ENCODE measurements at places on chromosomes 13 and 19.

- no peak for DNase-seq
Observed at GRCh38 chr19:46213806-46214205, 15.7 kb upstream of the IGFL1 start.

- no peak for DNase-seq
Observed at GRCh38 chr19:2497186-2497585, 21.3 kb downstream of the GADD45B start.

DNA sequence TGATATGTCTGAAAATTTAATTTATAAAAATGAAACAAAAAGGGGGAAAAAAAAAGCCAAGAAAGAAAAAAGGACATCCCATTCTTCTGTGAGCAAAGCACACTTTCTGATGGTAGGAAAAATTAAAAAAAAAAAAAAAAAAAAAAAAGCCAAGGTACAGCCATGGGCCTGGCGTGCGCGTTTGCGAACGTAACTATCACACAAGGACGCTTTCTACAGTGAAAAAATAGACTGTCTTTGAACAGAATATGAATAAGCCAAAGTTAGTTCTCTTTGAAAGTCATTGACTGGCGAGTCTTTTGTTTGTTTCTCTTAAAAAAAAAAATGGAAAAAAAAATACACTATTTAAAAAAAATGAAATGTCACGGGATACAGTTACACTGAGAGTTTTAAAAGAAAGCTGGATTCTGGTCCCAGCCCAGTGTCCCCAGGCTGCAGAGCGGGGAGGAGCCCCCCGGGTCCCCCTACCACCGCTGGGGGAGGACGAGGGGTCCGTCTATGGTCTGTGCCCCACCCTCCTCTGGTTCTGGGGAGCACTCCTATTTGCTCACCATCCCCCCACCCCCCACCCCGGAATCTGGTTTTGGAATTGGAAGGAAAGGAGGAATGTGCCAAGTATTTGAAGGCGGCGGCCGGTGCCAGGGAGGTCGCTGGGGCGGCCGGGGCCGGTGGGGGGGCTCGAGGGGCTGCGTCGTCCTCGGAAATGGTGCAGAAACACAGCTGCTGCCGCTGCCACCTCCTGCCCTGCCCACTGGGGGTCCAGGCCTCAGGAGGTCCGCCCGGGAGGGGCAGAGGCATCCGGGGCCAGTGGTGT is 134.5 kb downstream of the PTPRS start:
- no peak for DNase-seq

DNA sequence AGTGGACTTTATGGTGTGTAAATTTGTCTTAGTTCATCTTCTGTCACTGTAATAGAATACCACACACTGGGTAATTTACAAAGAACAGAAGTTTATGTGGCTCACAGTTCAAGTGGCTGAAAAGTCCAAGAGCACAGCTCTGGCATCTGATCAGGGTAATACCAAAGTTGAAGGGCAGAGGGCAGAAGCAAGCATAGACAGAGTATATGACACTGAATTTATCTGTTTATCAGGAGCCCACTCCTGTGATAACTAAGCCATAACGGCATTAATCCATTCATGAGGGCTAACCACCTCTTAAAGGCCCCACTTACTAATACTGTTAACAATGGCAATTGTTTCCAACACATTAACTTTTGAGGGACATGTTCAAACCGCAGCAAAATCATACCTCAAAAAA is 4.0 kb upstream of the RFXAP start:
- DNase-seq: no peak

GRCh38 chr13:50370303-50370950 is 355.2 kb downstream of the KCNRG start:
- DNase-seq: no peak

DNA sequence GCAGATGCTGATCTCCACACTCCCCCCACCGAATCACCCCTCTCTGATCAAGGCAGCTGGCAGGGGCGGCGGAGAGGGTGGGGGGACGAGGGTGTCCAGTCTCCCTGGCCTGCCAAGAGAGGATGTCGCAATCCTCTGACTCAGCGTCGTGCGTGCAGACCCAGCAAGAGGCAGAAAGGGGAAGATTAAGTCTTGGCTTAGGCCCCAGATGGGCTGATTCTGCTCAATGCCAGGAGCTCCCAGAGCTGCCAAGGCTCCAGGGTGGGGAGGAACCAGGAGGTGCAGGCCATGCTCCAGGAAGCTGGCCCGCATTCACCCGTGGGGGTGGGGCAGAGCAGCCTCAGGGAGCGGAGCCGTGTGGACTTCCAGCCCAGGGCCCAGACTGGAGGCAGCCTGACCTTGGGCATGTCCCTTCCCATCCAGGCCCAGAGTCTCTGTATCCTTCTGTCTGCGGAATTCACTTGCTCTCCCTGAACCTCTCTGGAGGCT is 6.6 kb upstream of the BCL3 start:
- DNase-seq: peak; percentile 98

DNA sequence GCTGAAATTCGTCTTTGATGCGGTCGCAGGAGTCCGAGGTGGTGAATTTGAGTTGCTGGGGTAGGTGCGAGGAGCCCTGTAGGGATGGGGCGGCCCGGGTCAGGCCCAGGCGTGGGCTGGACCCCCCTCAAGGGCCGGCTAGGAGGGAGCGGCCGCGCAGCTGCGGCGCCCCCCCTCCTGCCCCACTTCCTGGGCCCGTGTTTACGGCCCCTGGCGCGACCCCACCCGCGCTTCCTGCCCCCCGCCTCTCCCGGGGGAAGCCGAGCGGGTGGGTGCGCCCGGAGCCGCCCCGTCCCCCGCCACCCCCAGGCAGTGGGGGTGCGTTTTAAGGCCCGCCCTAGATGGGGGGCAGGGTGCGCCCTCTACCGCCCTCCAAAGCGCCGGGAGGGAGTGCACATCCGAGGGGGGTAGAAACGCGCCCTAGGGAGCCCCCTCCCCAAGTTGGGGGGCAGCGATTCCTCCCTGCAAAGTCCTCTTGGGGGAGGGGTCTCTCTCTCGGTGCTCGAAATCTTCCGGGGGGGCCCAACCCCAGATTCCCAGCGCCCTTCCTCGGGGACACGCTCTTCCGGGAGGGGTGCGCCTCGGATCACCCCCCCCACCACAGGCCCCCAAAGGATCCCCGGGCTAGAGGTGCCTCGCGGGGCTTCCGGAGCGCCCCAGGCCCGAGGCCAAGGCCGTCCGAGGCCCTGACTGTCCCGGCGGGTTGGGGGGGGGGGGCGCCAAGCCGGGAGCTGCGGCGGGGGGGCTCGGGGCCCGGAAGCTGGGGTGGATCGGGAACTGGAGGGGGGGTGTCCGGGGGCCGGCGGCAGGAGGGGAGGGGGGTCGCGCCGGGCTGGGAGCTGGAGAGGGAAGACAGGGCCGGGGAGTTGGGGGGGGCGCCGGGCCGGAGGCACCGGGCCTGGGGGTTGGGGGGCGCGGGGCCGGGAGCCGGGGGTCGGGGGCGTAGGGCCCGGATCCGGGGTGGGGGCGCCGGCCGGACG is 823 bp downstream of the TLE5 start:
- DNase-seq: peak; percentile 34

DNA sequence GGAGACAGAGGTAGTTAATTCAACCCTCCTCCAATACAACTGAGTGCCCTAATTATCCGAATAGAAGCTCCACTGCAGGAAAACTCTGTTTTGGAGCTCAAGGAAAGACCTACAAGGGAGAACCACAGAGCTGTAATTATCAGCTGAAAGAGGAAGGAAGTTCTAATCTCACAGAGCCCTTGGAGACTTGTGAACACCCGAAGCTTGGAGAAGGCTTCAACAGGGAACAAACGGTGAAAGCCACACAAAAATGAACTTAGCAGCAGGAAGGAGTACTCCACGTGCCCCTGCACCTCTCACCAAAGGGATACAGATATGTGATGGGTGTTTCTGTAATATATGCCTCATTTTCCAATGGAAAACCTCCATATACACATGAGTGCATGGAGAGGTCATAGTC is 61.1 kb downstream of the IRS2 start:
- no peak for DNase-seq

GRCh38 chr19:22616659-22617058 is 17.5 kb upstream of the ZNF492 start:
- DNase-seq: no peak

- DNase-seq: peak; percentile 4
Observed at GRCh38 chr13:83190020-83190419, 692.3 kb downstream of the SLITRK1 start.

DNA sequence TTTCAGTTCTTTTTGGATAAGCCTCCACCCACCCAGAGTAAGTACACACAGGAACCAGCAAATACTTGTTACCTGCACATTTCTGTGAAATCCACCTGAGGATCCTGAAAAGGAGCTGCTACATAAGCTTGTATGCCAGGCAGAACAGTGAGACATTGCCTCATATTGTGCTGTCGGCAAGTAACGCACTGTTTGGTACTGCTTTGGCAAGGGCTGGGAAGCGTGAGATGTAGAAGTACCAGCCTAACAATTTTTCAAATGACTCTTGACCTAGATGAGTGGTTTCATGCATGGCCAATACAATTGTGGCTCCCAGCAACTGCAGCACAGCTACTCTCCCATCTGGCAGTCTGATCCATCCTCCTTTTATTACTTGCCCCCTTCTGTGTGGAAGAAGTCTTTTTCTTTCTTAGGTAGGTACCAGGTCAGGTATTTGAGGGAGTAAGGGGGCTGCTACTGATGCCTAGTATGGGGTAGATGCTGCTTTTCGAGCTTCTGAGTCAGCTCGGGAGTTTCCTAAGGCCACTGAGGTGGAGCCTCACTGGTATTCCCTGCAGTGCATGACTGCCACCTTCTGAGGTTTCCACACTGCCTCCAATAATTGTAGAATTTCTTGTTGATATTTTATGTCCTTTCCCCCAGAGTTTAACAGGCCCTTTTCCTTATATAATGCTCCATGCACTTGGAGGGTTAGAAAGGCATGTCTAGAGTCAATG is 52.2 kb downstream of the ZNF737 start:
- no peak for DNase-seq

DNA sequence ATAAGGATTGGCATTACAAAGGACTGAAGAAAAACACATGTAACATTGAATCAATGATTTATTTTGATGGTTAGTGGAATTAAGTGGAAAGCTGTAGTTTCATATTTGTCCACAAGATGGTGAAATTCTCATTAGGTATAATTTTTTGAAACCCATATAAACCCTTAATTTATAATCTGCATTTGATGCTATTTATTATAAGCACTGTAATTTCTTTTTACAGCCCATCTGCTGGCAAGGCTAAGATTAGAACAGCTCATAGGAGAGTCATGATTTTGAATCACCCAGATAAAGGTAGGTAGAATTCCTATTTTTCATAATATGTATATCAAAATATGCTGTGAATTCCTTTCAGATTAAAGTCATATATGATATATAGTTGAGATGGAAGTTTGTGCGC is 62.2 kb downstream of the DNAJC15 start:
- peak; percentile 68 for DNase-seq

DNA sequence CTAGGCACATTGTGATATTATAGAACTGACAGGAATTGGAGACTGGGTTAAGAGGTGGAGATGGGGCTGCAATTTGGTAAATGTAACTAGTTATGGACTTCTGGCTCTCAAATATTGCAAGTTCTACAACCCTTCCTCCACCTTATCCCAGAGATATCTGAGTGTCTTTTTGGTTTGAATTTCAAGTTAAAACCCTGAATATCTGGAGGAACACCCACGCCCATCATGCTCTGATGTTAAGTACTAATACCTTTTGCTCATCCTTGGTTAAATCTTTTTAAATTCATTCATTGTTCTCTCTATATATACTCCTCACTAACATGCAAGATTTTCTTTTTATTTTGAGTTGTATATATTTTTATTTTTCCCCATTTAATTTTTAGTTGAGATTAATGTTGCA is 28.9 kb downstream of the ITGBL1 start:
- no peak for DNase-seq

DNA sequence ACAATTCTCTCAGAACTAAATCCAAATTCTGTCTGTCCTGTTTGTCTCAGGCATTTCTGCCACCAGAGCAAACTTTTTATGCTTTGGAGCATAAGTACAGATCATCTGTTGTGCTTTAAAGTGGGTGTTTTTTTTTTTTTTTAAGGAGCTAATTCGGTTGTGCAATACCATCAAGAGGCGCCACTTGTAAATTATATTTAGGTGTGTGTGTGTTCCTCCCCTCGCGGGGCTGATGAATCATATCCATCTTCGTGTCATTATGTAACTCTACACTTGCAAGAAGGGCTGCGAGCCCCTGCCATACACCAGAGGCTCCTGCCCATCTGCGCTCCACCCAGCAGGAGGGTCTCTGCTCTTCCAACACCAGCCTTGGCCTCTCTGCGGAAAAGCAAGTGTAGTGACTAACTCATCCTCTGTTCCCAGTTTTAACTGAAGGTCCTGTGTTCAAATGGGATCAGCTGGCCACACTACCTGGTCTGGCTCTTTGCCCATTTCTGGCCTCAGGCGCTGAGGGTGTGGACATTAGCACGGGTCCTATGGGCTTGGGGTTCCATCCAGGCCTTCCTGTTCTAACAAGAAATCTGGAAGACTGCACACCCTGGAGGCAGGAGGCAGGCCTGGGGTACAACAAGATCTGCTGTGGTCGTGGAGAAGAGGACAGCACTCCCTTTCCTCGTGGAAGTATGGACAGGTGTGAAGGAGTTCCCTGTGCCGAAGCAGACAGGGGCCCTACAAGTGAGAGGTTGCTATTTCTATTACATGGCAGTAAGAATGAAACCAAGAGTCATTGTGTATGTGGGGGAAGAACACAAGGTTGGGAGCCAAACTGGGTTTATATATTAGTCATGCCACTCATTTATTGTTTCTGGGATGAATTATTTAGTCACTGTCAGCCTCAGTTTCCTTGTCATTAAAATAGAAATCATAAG is 96.1 kb upstream of the MBNL2 start:
- peak; percentile 64 for DNase-seq

DNA sequence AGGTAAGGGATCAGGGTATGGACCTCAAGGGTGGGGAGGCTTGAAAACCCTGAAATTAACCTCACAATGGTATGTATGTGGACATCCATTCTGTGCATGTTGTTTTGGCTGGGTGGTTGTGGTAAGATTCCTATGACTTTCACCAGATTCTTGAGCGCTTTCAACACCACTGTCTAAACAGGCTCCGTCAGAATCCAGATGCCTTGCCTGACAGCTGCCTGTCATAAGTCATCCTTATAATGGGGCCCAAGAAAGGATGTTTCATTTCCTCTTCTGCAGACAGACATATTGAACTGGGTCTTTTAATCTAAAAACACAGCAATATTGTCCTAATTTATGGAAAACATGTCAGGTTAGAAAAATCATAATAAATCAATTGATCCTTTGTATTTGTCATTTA is 41.3 kb downstream of the ALOX5AP start:
- DNase-seq: no peak

GRCh38 chr19:55094456-55095259 is 19.0 kb downstream of the EPS8L1 start:
- DNase-seq: no peak

GRCh38 chr19:5877427-5877826 is 7.1 kb upstream of the FUT5 start:
- no peak for DNase-seq

DNA sequence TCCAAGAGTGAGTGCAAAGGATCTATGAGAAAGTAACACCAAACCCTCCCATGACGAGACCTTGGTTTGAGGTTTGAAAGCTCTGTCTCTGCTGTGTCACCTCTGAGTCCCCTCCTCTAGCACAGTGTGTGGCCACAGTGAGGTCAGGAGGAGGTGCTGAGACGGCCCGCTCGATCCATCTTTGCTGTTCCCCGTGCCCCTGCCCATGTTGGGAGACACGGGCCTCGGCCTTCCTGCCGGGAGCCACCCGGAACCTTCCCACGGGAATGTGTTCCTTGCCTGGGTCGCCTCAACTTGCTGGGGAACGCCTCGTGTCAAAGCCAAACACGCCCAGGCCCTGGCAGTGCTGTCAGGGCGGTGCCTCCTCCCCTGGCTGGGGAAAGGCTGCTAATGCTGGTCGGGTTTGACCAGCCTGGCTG is 10.1 kb downstream of the NANOS3 start:
- DNase-seq: no peak

GRCh38 chr19:48918801-48919247 is 14.7 kb upstream of the DHDH start:
- peak; percentile 20 for DNase-seq

GRCh38 chr19:20072936-20073335 is 4.9 kb upstream of the ZNF90 start:
- no peak for DNase-seq

Measured in choroid plexus epithelial cell (primary cell).